Stimulated activated CD8-positive, alpha-beta memory T cell treated with anti-CD3 and anti-CD28 coated beads, Interleukin-15, amount 100 ng/mL, for 4 hours (primary cell): ENCODE measurements at places on chromosomes 1 and 21.

DNA sequence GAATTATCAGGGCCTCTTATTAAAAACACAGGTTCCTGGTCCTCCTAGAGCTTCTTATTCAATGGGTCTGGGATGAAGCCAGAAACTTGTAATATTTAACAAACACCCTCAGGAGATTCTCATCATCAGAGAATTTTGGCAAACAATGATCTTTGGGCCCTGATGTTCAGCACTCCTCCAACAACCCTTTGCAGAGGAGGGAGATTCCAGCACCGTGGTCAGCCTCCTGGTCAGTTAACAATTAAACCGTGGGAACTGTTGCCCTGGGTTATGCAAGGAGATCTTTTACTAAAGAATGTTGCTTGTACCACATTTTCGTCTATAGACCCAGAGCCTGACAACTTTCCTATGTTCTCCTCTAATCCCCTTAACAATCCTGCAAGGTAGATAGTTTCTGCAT lies 294.4 kb downstream of the PLPP3 start:
- no peak for DNase-seq

- DNase-seq, result no peak
Measured at GRCh38 chr1:201360901-201361651, 16.4 kb downstream of the TNNT2 start.

GRCh38 chr1:89637496-89637895 lies 4.6 kb downstream of the LRRC8C start:
- DNase-seq, result no peak

DNA sequence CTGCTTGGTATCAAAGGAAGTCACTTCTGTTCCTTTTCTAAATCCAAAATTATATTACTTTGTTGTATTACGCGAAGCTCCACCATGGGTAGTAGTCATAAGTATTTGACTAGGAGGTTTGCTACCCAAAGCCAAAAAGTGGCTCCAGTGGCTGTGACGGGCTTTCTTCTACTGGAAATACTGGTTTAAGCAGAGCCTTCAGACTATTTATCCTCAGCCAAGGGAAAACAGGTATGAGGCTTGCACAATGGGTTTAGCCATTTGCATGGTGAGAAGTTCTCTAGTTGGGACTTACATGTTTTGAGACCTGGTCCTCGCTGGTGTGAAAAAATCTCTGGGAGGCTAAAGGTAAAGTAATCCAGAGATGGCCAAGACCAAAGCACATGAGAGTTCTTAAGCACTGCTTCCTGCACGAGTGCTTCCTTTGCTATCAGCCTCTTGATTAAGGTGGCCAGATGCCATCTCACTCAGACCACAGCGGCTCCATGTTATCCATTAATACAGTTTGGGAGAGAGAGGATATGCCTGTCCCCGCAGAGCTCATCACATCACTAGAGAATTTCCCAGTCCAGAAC lies 121.2 kb downstream of the PIK3R3 start:
- no peak for DNase-seq

- no peak for DNase-seq
Measured at GRCh38 chr1:163265547-163265946, 56.2 kb upstream of the NUF2 start.

GRCh38 chr1:226481133-226481532 lies 67.4 kb upstream of the STUM start:
- DNase-seq, result no peak

DNA sequence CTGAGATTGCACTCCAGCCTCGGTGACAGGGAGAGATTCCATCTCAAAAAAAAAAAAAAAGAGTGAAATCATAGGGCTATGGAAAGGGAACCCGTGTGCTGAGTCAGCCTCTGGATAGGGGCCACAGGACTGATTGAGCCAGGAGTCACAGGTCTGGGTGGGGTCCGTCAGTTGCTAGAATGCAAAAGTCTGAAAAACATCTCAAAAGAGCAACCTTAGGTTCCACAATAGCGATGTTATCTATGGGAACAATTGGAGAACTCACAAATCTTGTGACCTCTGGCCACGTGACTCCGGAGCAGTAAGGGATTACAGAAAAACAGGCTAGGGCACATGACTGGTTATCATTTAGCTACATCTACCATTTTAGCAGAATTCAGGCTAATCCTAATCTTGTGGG lies 32.8 kb upstream of the GREM2 start:
- no peak for DNase-seq

DNA sequence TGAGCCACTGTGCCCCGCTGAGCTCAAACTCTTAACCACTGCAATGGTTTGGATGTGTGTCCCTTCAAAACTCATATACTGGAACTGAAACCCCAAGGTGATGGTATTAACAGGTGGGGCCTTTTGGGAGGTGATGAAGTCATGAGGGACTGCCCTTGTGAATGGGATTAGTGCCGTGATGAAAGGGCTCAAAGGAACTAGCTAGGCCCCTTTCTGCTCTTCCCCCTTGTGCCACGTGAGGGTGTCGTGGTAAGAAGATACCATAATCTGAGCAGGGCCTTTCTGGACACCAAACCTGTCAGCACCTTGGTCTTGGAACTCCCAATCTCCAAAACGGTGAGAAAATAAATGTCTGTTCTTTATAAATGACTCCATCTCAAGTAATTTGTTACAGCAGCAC lies 45.5 kb upstream of the SPOCD1 start:
- no peak for DNase-seq

- DNase-seq, result no peak
Measured at GRCh38 chr1:175881246-175881976, 138.0 kb upstream of the TNR start.

DNA sequence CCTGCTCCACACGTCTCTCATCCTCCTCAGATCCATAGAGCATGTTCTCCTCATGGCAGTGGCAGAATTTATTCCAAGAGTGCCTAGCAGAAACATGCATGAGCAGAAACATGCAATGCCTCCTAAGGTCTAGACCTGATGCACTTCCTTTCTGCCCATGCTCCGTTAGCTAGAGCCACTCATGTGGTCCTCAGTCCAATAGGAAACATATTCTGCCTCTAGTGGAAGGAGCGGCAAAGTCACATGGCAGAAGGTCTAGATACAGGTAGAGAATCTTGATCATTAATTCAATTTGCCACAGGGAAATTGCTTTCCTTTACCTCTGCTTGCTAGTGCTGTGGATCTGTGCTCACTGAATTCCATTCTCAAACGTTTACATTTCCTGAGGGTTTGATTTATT lies 130.4 kb downstream of the KIF26B start:
- no peak for DNase-seq

GRCh38 chr1:91148641-91149069 lies 126.8 kb upstream of the ZNF644 start:
- DNase-seq, result no peak

GRCh38 chr1:67261680-67262079 lies 46.0 kb upstream of the IL12RB2 start:
- no peak for DNase-seq

DNA sequence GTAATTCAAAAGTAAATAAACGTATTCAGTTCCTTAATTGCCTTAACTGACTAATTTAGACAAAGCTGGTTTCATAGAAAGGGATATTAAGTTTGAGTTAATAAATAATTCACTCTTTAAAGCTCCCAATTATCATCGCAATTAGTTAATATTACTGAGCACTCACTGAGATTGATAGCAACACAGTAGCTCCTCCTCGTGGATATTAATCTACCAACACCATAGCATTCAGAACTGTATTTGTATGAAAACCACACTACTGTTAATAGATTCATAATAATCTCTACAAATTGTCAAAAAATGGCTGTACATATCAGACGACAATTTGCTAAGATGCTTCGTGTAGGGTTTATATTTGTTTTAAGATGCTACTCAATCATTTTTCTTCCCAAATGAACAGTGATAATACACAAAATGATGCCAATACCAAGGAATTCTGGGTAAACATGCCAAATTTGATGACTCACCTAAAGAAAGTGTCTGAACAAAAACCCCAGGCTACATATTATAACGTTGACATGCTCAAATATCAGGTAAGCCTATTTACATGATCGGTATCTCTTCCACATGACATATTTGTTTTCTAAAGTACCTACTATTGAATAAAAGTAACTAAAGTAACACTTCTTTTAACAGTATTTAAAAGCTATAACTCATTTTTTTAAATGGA lies 18.8 kb upstream of the DYNLT5 start:
- no peak for DNase-seq

- no peak for DNase-seq
Measured at GRCh38 chr1:62493656-62494055, 56.8 kb downstream of the USP1 start.

DNA sequence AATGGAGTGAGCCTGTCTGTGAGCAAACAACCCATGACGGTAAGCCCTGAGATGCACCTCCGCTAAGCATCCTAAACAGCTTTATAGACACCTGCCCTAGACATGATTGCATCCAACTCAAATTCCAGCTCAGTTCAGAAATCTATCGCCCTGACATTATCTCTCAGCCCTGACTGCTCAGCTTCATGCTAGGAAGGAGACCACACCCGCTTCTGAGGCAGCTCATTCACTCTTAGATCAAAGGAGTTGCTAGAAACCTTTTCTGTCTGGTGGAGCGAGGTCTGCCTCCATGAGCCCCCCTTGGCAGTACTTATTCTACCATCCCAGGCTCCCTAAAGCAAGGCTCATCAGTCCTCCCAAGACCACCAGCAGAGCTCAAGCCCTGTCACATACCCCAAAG lies 17.0 kb downstream of the IL10RB start:
- DNase-seq, result no peak

DNA sequence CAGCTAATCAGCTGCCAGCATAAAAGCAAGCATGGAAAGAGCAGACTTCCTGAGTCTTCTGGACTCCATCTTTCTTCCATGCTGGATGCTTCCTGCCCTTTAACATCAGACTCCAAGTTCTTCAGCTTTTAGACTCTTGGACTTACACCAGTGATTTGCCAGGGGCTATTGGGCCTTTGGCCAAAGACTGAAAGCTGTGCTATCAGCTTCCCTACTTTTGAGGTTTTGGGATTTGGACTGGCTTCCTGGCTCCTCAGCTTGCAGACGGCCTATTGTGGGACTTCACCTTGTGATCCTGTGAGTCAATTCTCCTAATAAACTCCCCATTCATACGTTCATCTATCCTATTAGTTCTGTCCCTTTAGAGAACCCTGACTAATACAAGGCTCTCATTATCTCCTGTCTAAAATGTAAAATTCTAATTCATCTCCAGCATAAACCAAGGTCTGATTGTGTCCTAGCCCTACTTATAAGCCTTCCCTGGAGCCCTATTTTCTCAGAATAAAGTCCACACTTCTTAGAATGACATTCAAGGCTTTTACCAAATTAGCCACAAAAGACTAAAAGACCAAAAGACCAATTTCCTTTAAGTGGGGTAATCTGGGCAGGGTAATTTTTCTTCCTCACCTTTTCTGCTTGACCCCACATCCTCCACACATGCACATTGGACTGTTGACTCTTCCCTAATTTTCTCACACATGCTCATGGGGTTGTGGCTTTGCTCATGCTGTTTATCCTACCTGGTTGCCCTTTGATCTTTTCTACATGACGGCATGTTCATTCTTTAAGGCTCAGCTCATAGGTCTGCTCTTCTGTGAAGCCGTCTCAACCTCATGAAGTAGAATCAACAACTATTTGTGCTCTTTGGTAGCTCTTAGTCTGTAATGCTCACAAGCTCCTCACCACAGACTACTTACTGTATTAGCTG lies 18.1 kb upstream of the ENAH start:
- DNase-seq, result no peak

DNA sequence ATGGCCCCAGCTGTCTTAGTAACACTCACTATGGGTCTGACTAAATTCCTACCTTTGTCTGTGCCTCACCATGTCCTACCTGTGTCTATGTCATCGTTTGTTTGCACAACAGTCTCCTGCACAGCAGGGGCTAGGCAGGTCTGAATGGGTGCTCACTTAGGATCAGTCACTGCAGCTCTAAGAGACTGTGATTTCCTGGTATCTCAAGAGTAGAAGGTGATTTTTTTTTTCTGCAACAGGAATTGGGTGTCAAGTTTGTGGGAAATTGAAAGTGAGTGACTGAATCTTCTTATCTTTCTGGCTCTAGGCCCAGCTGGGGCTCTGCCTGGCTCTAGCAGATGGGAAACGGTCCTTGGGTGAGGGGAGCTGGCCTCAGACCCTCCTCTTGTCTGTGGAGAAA lies 46.4 kb upstream of the TRABD2B start:
- DNase-seq, result no peak

- no peak for DNase-seq
Measured at GRCh38 chr21:39580744-39581143, 32.0 kb upstream of the B3GALT5 start.

GRCh38 chr1:46571691-46572225 lies 20.3 kb upstream of the KNCN start:
- no peak for DNase-seq
